ENCODE measurements at places on chromosomes 11 and 22. TPM values are rescaled to one million over a fixed set of nuclear protein-coding genes. Genes with fewer than 3 reads are reported as not detected.

ENTHD1 gene
- not detected for total RNA-seq

HSPB2 gene
- total RNA-seq: not detected

MISFA gene
- total RNA-seq: 0.66 TPM

FAM168A gene
- total RNA-seq: 27.3 TPM

SERHL2 gene
- 0.99 TPM for total RNA-seq

SLC37A2 gene
- 0.82 TPM for total RNA-seq

DDX10 gene
- total RNA-seq: 20.7 TPM

SMIM38 gene
- not detected for total RNA-seq

OR5T2 gene
- total RNA-seq: not detected

DKK3 gene
- total RNA-seq: not detected

PNPLA5 gene
- not detected for total RNA-seq

EMID1 gene
- total RNA-seq: not detected

NCR3LG1 gene
- total RNA-seq: 0.66 TPM

KLHDC7B gene
- 6.4 TPM for total RNA-seq

OR9G1 gene
- not detected for total RNA-seq

PRG3 gene
- not detected for total RNA-seq

NCAM1 gene
- total RNA-seq: 0.20 TPM

GRAMD4 gene
- total RNA-seq: 54.4 TPM

UCP3 gene
- 1.7 TPM for total RNA-seq

CCDC87 gene
- not detected for total RNA-seq

GSTT2B gene
- not detected for total RNA-seq

USP2 gene
- total RNA-seq: 0.40 TPM
